Testis (tissue), 5 donors: ENCODE measurements at places on chromosomes 6 and 20. TPM values are rescaled to one million over a fixed set of nuclear protein-coding genes. Genes with fewer than 3 reads are reported as not detected.

The PLAGL2 gene
- 30.5 TPM for total RNA-seq

The SPDEF gene
- total RNA-seq: 0.47 TPM

The NTSR1 gene
- 1.3 TPM for total RNA-seq

The GPLD1 gene
- 15.6 TPM for total RNA-seq

The TCP1 gene
- total RNA-seq: 200 TPM

The TMC2 gene
- total RNA-seq: 0.63 TPM

The GNL1 gene
- 68.7 TPM for total RNA-seq

The IL17F gene
- not detected for total RNA-seq

DNA sequence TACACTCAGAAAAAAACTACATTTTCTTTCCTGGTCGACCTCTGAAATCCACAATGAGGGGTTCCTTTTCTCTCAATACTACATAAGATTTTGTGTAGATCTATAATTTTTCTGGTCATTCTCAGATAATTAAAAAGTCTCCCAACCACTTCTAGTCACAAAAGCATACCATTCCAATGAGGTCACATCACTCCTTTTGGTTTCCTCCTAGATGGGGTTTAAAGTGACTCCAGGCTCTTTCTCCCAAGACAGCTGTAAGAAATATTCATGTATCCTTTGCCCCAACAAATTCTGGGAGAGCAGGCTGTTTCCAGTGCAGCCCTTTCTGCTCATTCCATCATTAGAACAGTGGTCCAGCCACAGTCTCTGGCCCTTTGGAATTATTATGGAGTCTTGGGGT, 43.1 kb upstream of the BEND6 start:
- no peak for DNase-seq
- H3K4me3 ChIP-seq: no peak overlapping the region
- no peaks in the 10 kb centered on the region for H3K4me1 ChIP-seq
- no peaks in the 10 kb centered on the region for H3K36me3 ChIP-seq
- no peaks in the 10 kb centered on the region for H3K27me3 ChIP-seq

- no peak for DNase-seq
- peaks cover 20% of the 10 kb centered on the region for H3K4me1 ChIP-seq
- peak overlapping the region; percentile 12 for H3K27ac ChIP-seq
- H3K27me3 ChIP-seq: no peaks in the 10 kb centered on the region
- no peaks in the 10 kb centered on the region for H3K36me3 ChIP-seq
Measured at GRCh38 chr6:38676236-38676973, 26.5 kb downstream of the GLO1 start.

DNA sequence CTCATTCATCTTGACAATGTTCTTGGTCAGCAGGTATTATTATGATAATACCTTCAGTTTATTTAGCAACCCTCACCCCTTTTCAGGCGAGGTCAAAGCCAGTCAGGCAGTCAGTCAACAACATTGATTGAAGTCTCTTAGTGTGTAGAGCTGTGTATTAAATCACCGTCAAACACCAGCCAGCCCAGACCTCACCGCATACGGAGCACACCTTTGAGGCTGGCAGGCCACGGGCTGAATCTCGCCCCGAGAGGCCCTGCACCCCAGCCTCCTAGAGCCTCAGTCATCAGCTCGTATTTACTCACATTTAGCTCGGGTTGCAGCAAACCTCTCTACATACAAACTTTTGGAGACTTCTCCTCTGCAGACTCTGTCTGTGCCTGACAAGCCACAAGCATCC, 36.0 kb upstream of the FOXA2 start:
- H3K27me3 ChIP-seq: no peaks in the 10 kb centered on the region
- H3K4me3 ChIP-seq: no peak overlapping the region
- DNase-seq: no peak
- no peaks in the 10 kb centered on the region for H3K36me3 ChIP-seq

DNA sequence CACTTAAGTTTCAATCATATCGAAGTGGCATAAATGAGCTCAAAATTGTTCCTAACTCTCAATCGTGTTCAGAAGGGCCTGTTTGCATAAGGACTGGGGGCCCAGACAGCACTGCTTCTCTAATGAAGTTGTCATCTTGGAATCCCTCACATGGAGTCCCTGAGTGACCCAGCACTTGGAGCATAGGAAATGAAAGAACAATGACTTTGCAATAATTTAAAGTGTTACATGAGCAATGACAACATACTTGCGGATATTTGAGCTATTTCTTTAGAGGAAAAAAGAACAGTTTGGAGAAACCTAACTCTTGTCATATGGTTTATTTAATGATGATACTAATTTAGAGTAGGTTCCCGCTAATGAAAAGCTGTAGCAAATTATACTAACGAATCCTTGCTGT, 239.9 kb downstream of the TSHZ2 start:
- H3K27me3 ChIP-seq: no peaks in the 10 kb centered on the region
- no peak for DNase-seq
- no peak overlapping the region for H3K27ac ChIP-seq
- H3K36me3 ChIP-seq: no peaks in the 10 kb centered on the region
- H3K4me3 ChIP-seq: no peak overlapping the region
- peaks cover 5% of the 10 kb centered on the region for H3K4me1 ChIP-seq

DNA sequence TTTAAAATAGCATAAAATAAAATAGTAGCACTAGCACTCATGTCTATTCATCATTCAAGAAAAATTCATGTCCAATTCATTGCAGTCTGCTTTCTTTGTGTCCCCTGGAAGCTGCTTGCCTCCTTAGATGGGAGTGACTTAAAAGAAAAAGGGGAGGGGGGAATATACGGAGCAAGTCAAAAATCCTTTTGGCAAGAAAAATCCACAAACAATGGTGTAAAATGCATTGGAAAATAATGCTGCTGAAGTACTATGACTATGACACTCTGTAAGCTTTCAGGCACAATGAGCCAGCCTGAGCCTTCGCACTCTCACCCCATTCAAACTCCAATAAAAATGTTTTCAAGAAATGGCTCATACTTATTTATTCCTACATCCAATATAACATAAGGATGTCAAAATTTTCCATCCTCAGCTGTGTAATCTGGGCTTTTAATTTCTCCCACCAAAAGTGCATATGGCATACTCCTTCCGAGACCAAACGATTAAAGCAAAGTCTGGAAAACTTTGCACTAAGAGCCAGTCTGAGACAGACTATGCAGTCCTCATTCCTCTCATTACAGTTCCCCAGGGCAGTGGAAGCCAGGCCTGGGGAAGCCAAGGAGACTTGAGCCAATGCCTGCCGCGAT, 790 bp downstream of the NEDD9 start:
- H3K36me3 ChIP-seq: no peaks in the 10 kb centered on the region
- H3K27me3 ChIP-seq: no peaks in the 10 kb centered on the region
- peak overlapping the region; percentile 84 for H3K27ac ChIP-seq
- H3K4me3 ChIP-seq: peak overlapping the region; percentile 94

- H3K4me1 ChIP-seq: no peaks in the 10 kb centered on the region
- no peak for DNase-seq
- no peak overlapping the region for H3K27ac ChIP-seq
- H3K36me3 ChIP-seq: no peaks in the 10 kb centered on the region
Measured at GRCh38 chr6:145012039-145012662, 723.2 kb downstream of the EPM2A start.

DNA sequence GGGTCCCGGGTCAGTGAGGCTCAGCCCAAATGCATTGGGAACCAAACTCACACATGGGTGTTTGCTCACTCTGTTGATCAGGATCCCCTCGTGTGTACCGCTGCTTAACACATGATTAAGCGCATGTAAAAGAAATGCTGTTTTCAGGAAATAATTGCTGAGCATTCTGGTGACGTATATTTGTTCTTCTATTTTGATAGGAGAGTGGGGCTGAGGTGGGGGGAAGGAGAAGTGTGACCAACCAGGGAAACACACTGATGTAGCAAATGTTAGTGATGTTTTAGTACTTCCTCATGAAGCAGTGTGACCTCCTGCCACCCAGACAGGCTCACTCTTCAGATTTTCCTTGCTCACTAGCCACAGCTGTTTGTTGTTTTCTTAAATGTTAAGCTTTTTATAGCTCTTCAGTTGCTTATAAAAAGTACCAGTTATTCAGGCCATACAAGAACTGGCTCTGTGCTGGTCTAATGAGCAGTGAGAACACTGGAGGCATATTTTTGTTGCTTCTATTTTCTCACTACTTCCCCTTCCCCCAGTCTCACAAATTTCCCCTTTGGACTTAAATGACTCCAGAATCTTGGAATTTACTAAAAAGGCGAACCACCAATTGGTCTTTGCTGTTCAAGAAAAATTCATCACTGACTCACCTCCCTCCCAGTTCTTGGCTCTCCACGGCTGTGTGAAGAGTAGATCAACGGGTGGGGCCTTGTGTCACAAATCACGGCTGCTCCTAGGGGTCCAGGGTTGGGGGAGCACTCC, 79.2 kb upstream of the BACH2 start:
- no peaks in the 10 kb centered on the region for H3K4me1 ChIP-seq
- DNase-seq: peak; percentile 26
- no peaks in the 10 kb centered on the region for H3K27me3 ChIP-seq
- no peaks in the 10 kb centered on the region for H3K36me3 ChIP-seq
- no peak overlapping the region for H3K27ac ChIP-seq

GRCh38 chr6:147811913-147812629, 303.6 kb downstream of the SAMD5 start:
- no peak overlapping the region for H3K4me3 ChIP-seq
- no peaks in the 10 kb centered on the region for H3K27me3 ChIP-seq
- no peaks in the 10 kb centered on the region for H3K36me3 ChIP-seq
- H3K27ac ChIP-seq: no peak overlapping the region
- DNase-seq: no peak

DNA sequence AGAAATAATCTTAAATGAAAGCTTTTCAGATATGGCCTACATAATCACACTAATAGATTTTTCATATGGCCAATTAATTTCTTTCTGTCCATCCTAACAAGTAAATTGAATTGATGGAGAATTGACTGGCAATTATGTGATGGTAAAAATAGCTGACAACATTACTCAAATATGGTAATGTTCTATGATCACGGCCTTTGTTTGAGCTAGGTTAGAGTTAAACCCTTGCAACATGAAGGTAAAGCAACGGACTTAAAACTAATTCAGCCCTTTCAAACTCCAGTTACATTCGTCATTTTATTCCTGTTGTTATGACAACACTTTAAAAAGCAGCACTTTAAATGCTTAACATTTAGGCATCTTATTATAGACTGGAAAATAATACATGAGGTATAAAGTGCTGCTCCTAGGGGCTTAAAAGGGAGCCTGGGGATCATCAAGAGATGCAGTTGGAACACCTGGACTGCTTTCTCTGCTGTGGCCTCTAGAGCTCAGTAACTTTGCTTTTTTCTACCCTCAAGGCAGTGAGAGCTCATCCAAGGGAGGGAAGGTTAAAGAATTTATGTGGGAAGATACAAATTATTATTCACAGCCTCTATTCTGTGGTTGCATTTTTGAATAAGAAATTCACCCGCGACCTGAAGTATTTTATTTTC, 46.9 kb downstream of the RIPOR2 start:
- no peak overlapping the region for H3K27ac ChIP-seq
- no peak for DNase-seq
- H3K4me3 ChIP-seq: no peak overlapping the region
- no peaks in the 10 kb centered on the region for H3K4me1 ChIP-seq
- H3K36me3 ChIP-seq: no peaks in the 10 kb centered on the region
